ENCODE measurements at places on chromosomes 2 and 18. TPM values are rescaled to one million over a fixed set of nuclear protein-coding genes. Genes with fewer than 3 reads are reported as not detected.

- DNase-seq = no peak
Observed at GRCh38 chr2:76640905-76641304, 881.3 kb downstream of the LRRTM4 start.

DNA sequence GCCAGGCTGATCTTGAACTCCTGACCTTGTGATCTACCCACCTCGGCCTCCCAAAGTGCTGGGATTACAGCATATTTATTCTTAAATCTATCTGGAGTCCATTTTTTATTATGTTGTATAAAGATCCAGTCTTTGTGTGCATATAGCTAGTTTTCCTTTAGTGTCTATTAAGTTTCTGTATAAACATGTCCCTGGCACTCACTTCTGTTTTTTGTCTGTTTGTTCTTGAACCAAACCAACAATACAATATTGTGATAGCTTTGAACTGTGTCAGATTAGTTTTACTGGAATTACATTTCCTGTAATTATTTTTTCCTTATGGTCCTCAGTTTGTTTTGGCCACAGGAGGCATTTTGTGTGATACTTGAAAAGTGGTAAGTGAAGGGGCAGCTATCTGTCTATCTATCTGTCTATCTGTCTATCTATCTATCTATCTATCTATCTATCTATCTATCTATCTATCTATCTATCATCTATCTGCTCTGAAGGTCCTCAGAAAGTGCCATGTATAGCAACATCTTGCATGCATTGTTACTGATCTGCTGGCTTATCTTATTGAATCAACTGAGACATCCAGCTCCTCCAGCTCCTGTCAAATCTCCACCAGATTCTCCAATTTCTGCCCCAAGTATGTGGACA, 70.9 kb upstream of the ACVR1 start:
- DNase-seq = no peak

TMEM247 gene
- total RNA-seq = not detected

GRCh38 chr2:202508686-202509085, 126.1 kb upstream of the FAM117B start:
- DNase-seq = no peak

DNA sequence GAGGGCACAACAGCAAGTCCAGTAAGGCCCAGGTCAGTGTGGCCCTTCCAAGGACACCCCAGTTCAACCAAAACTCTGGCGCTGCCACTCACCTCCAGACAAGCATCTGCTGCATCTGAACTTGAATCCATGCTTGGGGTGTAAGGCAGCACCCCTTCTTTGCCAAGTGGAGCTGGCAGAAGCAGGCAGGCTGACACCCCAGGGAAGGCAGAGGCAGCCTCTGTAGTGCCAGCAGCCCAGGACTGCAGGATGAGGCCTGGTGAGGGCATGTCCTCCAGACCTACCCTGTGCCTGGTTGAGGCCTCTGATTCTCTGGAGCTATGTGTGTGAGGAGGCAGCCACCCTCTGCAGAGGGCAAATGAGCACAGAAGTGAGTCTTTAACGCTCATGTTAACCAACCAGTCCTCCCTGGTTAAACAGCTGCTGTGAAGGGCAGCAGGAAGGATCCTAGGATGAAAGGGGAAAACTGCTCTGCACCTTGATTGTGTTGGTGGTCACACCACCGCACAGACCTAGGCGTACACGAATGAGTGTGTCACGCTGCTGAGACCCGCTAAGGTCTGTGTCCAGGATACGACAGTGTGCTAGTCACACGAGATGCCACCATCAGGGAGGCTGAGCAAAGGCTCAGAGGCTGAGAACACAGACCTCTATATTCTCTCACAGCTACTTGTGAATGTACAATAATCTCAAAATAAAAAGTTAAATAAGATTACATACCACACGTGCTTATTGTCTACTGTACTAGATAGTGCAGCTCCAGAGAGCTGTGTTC, 2.2 kb downstream of the PARD6G start:
- DNase-seq = no peak

MATN3 gene
- total RNA-seq = 2.2 TPM

PXDN gene
- total RNA-seq = 20.2 TPM

DNA sequence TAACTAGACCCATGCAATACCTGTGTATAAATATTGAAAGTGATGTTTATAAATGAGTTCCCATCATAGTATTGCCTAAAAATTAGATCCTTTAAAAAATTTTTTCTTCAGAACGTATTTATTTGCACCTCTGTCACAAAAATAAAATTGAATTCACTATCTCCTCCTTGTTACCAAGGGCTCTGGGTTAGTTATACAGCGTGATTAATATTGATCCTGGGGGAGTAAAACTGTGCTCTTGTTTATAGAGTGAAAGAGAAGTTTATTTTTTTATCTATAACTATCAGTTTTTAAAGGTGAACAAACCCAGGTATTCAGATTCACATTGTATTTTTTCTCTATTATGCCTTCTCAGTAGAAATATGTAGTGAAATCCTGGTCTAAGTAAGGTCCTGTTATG, 458.5 kb downstream of the CPS1 start:
- DNase-seq = no peak

CDH7 gene
- total RNA-seq = not detected

DNA sequence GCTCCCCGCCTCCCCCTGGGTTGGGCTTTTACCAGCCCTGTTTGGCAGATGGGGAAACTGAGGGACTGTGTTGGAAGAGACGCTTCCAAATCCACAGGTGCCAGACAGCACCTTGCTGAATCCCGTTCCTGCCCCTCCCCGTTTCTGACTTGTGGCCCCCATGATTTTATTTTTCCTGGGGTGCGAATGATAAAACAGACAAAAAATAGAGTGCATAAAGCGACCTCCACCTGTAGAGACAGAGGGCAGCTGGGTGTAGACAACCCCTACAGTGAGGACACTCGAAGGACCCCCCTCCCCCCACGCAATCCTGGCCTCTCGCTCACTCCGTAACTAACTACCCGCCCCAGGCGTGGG, 2.2 kb upstream of the CTDSP1 start:
- no peak for DNase-seq

- no peak for DNase-seq
Observed at GRCh38 chr2:7189106-7189505, 271.9 kb downstream of the RNF144A start.

CMPK2 gene
- total RNA-seq = 7.5 TPM

DNA sequence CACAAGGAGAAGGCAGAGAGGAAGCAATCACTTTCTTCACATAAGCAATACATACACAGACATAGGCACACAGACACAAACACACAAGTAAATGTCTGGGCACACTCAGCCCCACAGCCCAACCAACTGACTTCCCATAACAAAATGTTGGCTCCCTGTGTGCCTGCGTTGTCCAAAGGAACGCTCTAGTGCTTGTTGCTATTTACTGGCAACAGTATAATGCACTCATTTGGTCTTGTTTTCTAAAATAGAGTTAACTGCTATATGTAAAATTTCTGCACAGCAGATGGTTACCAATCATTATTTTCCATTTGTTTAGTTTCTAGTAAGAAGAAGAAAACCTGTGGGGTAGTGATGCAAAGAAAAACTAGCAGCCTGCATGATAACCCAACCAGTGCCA, 16.5 kb downstream of the FIGN start:
- no peak for DNase-seq

C2orf66 gene
- 1.0 TPM for total RNA-seq

DNA sequence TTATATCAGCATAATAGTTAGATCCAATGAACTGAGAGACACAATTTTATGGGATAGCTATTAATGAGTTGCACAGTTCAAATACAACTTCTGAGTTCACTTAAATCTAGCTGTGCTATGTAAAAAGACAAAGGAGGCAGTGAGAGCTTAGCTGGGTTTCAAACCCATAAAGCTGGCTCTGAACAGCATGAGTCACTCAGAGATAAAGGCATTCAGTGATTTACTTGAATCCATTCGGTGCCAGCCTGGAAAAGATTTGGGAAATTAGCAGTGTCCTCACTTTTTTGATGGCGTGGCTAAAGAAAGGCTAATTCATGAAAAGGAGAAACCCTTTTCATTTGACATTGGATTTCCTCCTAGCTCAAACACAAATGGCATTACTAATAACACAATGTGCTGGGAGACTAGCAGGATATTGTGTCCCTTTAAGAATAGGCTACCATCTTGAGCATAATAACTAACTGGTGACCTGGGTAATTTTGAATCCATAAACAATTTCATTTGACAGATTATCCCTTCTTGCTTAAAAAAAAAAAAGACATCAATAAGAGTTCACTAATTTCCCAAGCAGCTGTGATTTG, 98.4 kb upstream of the NEUROD1 start:
- no peak for DNase-seq

DNA sequence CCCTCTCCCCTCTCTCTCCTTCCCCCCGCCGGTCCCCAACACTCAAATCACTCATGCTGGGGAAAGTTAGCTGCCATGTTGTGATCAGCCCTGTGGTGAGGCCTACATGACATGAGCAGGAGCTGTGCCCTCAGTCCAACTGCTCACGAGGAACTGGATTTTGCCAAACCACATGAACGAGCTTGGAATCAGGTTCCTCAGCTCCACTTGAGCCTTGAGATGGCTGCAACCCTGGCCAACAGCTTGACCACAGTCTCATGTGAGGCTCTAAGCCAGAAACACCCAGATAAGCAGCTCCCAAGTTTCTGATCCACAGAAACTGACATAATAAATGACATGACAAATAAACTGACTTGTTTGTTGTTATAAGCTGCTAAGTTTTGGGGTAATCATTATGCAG, 38.4 kb downstream of the ARL4C start:
- no peak for DNase-seq

TTN gene
- 3.9 TPM for total RNA-seq

ATG16L1 gene
- total RNA-seq = 35.4 TPM

KIF1A gene
- total RNA-seq = 1.2 TPM

DNA sequence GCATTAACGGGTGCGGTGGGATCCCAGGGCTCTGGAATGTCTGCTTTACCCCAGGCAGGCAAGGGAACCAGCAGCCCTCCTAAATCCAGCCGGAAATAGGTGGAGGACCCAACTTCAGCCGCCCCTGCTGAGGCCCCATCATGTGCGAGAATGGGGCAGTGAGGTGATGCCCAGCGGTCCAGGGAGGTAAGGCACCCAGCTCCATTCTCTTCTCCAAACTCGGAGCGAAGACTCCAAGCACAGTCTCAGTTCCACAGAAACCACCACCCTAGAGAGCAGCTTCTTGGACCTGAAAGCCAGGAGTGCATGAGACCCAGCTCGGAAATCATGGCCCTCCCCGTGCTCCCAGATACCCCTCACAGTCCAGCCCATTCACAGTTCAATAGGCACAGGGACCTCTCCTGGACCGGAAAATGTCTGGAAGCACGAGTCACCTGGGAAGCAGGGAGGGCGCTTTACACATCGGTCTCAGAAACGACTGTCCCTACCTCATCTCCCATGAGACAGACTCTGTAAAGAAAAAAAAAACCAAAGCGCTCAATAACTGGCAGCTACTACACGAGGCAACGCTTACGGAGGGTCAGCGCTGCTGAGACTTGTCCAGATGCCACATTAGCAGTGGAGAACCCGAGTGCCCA, 2.0 kb downstream of the SDC1 start:
- no peak for DNase-seq

All from ureter (tissue), 1 donor.